ENCODE measurements at places on chromosomes 16 and 17.

DNA sequence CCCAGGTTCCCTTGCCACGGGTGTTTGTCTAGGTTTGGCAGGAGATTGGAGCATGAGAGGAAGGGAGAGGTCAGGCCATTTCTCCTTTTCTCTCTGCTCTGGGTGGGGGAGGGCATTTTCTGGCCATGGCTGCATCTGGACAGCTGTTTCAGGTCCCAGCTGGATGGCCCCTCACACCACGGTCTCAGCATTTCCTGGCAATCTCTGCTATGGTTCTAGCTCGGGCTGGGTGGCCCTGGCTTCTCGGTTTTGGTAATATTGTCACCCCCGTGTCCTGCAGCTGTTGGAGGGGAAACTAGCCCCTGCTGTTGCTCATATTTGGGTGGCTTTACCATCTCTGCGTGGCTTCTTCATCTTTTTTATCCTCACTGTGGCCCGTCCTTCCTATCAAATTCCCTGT is 11.5 kb upstream of the NLRP1 start:
- DNase-seq: no peak

DNA sequence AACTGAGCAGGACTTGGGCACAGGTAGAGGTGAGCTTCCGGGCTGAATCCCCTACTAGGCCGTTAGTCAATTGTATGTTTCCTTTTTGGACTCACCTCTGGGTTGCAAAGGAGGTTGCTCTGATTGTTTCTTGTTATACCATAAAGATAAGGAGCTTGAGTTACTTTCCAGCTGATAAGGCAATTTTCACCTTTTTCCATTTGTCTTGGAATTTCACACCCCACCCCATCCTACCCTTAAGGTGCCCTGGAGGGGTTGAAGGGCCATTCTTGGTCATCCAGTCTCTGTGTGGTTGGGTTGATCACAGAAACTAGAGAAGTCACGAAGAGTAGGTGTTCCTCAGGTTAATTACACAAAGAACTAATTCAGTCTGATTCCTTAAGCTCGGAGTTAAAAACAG is 162.2 kb downstream of the CDH13 start:
- DNase-seq: no peak

DNA sequence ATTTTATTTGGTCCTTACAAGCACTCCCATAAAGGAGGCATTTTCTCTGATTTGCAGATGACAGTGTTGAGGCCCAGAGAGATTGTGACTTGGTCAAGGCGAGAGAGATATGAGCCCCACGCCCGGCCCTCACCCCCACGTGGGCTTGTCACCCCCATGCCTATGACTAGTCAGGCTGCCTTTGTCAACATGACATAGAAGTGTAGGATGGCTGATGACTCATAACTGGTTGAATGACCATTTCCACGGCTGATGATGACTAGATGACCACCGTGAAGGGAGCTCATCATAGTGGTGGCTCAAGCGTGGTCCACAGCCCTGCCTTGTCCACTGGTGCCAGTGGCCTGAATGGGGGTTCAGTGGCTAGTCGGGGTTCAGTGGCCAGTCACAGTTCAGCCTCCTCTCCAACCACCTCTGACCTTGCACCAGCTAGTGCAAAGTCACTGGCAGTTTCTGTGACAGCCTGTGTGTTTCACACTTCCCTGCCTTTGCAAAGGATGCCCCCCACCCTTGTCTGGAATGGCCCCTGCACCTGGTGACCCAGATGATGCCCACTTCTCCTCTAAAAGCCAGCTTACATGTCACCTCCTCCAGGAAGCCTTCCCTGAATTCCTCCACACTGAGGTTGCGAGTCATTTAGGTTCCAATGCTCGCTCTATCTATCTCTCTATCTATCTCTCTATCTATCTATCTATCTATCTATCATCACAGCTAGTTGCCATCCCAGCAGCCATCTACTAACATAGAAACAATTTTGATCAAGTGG is 3.8 kb upstream of the WSCD1 start:
- DNase-seq: no peak

- DNase-seq: no peak
Observed at GRCh38 chr17:20284570-20285295, 182.6 kb downstream of the LGALS9B start.

- no peak for DNase-seq
Observed at GRCh38 chr17:57439651-57440050, 183.3 kb downstream of the MSI2 start.

GRCh38 chr17:72624652-72625051 is 467.8 kb downstream of the SLC39A11 start:
- no peak for DNase-seq

All from CD4-positive, CD25-positive, alpha-beta regulatory T cell (primary cell).